Astrocyte (in vitro differentiated cells and primary cell): ENCODE measurements at places on chromosomes 7 and 10.

DNA sequence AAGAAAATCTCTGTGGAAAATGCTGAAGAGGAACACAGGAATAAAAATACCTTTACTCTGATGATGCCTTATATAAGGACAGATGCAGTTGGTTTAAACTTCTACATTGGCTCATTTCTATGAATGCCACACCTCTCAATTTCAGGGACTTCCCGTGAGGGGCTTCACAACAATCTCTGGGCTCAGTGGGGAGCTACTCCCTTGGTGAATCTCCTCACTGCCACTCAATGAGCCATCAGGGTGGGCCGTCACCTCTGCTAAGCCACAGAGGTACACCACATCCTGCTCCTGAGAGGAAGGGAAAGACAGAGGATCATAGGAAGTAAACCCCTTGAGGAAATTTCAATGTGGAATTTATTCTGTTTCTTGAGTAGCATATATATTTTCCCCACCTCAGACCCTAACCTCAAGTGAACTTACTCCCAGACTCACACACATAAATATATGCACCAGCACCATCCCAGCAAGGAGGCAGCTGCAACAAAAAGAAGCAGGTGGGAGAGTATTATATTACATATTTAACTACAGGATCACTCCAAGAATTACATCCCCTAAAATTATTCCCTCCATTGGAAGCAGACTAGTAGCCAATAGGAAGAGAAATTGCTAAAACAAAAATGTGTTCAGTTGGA, 63.3 kb upstream of the PRSS1 start:
- DNase-seq, result no peak
- H3K27ac ChIP-seq, result no peak overlapping the region
- H3K27me3 ChIP-seq, result no peaks in the 10 kb centered on the region
- no peak overlapping the region for H3K4me3 ChIP-seq
- H3K36me3 ChIP-seq, result no peaks in the 10 kb centered on the region

GRCh38 chr7:117085275-117085674, 132.0 kb downstream of the ST7 start:
- H3K36me3 ChIP-seq, result no peaks in the 10 kb centered on the region
- no peak overlapping the region for H3K27ac ChIP-seq
- H3K4me1 ChIP-seq, result peaks cover 7% of the 10 kb centered on the region
- H3K27me3 ChIP-seq, result no peaks in the 10 kb centered on the region
- no peak for DNase-seq
- no peak overlapping the region for H3K4me3 ChIP-seq

- H3K4me3 ChIP-seq, result no peak overlapping the region
- no peaks in the 10 kb centered on the region for H3K36me3 ChIP-seq
- H3K27me3 ChIP-seq, result no peaks in the 10 kb centered on the region
Observed at GRCh38 chr10:18514537-18514936, 136.8 kb downstream of the NSUN6 start.

DNA sequence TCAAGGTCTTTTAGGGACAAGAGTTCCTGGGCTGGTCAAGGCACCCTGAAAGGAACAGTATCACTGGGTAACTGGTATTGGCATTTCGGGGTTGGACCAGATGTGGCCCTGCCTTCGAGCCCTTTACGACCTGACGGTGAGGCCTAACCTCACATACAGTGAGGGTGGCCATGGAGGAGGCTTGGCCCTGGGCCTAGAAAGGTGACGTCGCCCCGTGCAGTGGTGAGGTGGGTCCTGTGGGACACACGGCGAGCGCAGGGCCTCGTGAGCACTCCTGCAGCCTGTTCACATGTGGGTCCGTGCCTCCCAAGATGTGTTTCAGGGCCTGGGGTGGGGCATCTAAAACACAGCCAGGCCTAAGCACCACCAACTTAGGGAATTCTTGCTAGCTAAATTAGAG, 36.1 kb downstream of the CRHR2 start:
- H3K4me1 ChIP-seq, result no peaks in the 10 kb centered on the region
- no peaks in the 10 kb centered on the region for H3K27me3 ChIP-seq
- H3K27ac ChIP-seq, result no peak overlapping the region

DNA sequence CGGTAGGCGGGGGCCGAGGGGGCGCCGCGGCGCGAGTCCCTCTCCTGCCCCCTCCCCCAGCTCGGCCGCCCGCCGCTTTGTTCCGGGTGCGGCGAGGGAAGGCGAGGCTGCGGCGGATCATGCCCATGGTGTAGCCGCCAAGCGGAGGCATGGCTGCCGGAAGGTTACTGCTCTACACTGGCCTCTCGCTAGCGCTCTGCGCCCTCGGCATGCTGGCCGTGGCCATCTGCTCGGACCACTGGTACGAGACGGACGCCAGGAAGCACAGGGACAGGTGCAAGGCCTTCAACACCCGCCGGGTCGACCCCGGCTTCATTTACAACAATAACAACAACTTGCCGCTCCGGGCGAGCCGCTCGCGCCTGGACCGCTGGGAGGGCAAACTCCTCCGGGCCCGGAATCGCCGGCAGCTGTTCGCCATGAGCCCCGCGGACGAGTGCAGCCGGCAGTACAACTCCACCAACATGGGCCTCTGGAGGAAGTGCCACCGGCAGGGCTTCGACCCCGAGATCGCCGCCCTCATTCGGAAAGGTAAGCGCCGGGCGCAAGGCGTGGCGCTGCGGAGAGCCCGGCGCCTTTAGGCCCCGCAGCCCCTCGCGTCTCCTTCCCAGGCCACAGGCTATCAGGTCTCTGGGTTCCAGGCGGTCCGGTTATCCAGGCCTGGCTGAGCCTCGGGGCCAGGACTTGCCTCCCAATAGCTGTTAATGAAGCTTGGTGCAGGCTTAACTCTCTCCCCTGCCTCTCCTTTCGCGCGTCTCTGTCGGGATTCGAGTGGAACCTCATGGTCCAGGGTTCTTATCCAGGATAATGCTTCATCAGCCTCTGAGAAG, 513 bp downstream of the TMEM178B start:
- H3K27ac ChIP-seq, result no peak overlapping the region
- H3K36me3 ChIP-seq, result no peaks in the 10 kb centered on the region
- H3K4me3 ChIP-seq, result peak overlapping the region; percentile 58
- DNase-seq, result no peak

GRCh38 chr10:95784279-95784913, 28.4 kb downstream of the ENTPD1 start:
- peaks cover 2% of the 10 kb centered on the region for H3K27me3 ChIP-seq
- no peak overlapping the region for H3K27ac ChIP-seq
- DNase-seq, result no peak
- no peaks in the 10 kb centered on the region for H3K36me3 ChIP-seq
- H3K4me3 ChIP-seq, result no peak overlapping the region
- H3K4me1 ChIP-seq, result peaks cover 5% of the 10 kb centered on the region

DNA sequence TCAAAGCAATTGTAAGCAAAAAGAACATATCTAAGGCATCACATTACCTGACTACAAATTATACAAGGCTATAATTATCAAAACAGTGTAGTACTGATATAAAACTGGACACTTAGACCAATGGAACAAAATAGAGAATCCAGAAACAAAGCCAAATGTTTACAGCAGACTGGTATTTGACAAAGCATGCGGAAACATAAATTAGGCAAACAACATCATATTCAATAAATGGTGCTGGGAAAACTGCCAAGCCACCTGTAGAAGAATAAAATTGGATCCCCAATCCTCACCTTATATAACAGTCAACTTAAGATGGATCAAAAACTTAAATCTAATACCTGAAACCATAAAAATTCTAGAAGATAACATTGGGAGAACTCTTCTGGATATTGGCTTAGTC, 240.8 kb upstream of the POM121L12 start:
- H3K36me3 ChIP-seq, result no peaks in the 10 kb centered on the region
- DNase-seq, result no peak
- H3K4me1 ChIP-seq, result no peaks in the 10 kb centered on the region
- no peak overlapping the region for H3K27ac ChIP-seq

DNA sequence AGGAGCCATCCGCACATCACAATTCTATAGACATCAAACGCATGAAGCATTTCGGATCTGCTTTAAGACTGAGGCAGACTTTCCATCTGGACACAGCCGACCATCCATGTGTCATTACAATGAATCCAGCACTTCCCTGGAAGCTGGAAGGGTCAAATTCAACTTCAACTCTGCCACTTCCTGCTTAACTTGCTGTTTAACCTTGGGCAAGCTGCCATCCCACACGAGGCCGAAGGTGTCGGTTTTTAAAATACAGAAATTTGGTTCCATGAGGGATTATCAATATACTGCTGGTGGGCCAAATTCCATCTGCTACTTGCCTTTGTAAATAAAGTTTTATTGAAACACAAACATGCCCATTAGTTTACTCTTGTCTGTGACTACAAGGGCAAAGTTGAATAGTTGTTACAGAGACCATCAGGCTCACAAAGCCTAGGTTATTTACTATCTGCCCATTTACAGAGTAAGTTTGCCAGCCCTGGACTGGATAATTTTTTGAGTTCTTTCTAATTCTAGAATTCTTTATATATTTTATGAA, 134.6 kb downstream of the FAM204A start:
- no peak for DNase-seq
- no peaks in the 10 kb centered on the region for H3K36me3 ChIP-seq
- H3K27me3 ChIP-seq, result no peaks in the 10 kb centered on the region

- DNase-seq, result peak; percentile 93
- no peaks in the 10 kb centered on the region for H3K36me3 ChIP-seq
- peak overlapping the region; percentile 85 for H3K27ac ChIP-seq
- no peak overlapping the region for H3K4me3 ChIP-seq
- H3K27me3 ChIP-seq, result no peaks in the 10 kb centered on the region
Observed at GRCh38 chr7:108079648-108080591, 50.2 kb downstream of the LAMB4 start.

GRCh38 chr10:22959292-22959691, 31.4 kb downstream of the ARMC3 start:
- H3K27ac ChIP-seq, result no peak overlapping the region
- H3K4me3 ChIP-seq, result no peak overlapping the region
- no peak for DNase-seq
- no peaks in the 10 kb centered on the region for H3K36me3 ChIP-seq
- H3K4me1 ChIP-seq, result no peaks in the 10 kb centered on the region

GRCh38 chr7:93205046-93205445, 21.2 kb downstream of the HEPACAM2 start:
- no peaks in the 10 kb centered on the region for H3K4me1 ChIP-seq
- no peaks in the 10 kb centered on the region for H3K36me3 ChIP-seq
- no peak overlapping the region for H3K27ac ChIP-seq
- no peak for DNase-seq
- peaks cover 15% of the 10 kb centered on the region for H3K27me3 ChIP-seq
- no peak overlapping the region for H3K4me3 ChIP-seq

GRCh38 chr7:51366930-51367613, 50.5 kb upstream of the COBL start:
- no peaks in the 10 kb centered on the region for H3K4me1 ChIP-seq
- H3K36me3 ChIP-seq, result no peaks in the 10 kb centered on the region
- H3K27ac ChIP-seq, result no peak overlapping the region
- peaks cover 6% of the 10 kb centered on the region for H3K27me3 ChIP-seq

DNA sequence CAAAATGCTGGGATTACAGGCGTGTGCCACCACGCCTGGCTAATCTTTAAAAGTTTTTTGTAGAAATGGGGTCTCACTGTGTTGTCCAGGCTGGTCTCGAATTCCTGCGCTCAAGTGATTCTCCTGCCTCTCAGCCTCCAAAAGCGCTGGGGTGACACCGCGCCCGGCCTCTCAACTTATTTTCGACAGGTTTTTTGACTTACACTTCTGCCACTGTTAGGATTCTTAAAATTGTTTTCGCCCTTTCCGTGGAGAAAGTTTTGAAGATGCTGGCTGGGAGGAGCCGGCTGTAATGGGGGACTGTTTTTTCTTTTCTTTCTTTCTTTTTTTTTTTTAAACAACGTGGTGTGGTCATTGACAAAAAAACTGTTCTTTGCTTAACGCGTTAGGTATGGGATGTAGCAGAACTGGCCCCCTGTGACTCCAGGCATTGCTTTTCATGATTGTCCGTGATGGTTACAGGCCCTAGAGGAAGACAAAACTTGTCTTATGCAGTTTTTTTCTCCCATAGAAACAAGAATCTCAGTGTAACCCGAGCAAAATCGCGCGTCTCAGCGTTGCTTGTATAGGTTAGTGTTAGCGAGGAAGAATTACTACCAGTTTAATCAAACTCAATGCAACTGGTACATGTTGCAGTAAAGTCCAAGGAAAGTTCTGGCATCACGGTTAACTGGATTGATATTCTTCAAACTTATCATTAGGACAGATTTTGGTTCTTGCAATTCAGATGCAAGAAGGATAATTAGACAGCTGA, 72.2 kb downstream of the DAGLB start:
- peak overlapping the region; percentile 88 for H3K27ac ChIP-seq
- peaks cover 14% of the 10 kb centered on the region for H3K4me1 ChIP-seq
- H3K36me3 ChIP-seq, result peaks cover 8% of the 10 kb centered on the region
- H3K27me3 ChIP-seq, result no peaks in the 10 kb centered on the region
- peak; percentile 36 for DNase-seq

DNA sequence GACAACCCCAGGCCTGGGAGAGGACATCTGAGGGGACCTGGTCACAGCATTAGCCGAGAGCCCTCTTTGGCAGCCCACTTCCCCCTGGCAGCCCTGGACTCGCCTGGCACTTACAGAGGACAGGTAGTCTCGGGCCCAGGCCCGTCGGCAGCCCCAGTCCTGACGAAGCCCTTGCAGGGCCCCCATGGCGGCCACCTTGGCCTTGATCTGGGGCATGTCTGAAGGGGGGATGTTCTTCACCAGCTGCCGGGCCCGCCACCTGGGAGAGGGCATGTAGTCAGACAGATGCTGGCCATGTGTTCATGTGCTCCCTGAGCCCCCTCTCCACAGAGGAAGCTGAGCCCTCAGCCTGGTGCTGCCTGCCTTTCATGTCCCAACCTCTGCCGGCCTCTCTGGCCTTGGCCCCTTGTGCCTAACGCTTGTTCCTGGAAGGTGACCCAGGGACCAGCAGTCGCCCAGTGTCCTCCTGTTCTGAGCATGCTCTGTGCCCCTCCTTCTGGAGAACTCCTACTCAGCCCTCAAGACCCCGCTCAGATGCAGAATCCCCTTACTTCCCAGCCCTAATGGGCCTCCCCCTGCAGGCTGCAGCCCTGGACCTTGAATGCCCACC, 13.9 kb downstream of the MYO1G start:
- no peaks in the 10 kb centered on the region for H3K36me3 ChIP-seq
- DNase-seq, result no peak
- H3K4me3 ChIP-seq, result no peak overlapping the region
- no peaks in the 10 kb centered on the region for H3K27me3 ChIP-seq

- H3K4me1 ChIP-seq, result no peaks in the 10 kb centered on the region
- H3K27me3 ChIP-seq, result no peaks in the 10 kb centered on the region
- H3K27ac ChIP-seq, result no peak overlapping the region
- H3K4me3 ChIP-seq, result no peak overlapping the region
- no peaks in the 10 kb centered on the region for H3K36me3 ChIP-seq
Observed at GRCh38 chr7:138396251-138397070, 63.6 kb upstream of the TRIM24 start.

- peaks cover 33% of the 10 kb centered on the region for H3K36me3 ChIP-seq
- DNase-seq, result no peak
- no peaks in the 10 kb centered on the region for H3K27me3 ChIP-seq
Observed at GRCh38 chr10:79165070-79165778, 96.5 kb downstream of the ZMIZ1 start.

GRCh38 chr10:102527546-102527945, 23.8 kb downstream of the SUFU start:
- H3K27me3 ChIP-seq, result no peaks in the 10 kb centered on the region
- H3K4me3 ChIP-seq, result no peak overlapping the region
- no peak overlapping the region for H3K27ac ChIP-seq
- no peak for DNase-seq

- no peaks in the 10 kb centered on the region for H3K36me3 ChIP-seq
- H3K4me1 ChIP-seq, result no peaks in the 10 kb centered on the region
- no peaks in the 10 kb centered on the region for H3K27me3 ChIP-seq
- no peak overlapping the region for H3K4me3 ChIP-seq
- DNase-seq, result no peak
Observed at GRCh38 chr7:9778367-9778766, 1195.3 kb upstream of the PHF14 start.
